ENCODE measurements at places on chromosomes 13 and 19.

DNA sequence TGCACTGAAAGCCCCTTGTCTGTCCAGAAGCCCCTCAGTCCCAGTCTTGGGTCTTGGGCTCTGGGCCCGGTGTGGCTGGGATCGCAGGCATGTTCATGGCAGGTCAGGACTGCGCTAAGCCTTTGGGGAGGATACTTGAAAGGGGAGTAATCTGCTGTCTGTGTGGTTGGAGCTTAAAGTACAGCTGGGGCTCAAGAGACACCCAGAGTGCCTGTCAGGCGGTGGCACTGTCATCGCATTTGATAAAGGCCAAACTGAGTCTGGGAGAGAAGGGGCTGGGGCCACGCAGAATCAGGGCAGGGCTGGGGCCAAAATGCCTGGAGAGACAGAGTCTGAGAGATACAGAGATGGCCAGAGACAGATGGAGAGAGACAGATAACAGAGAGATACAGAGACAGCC, 4.2 kb upstream of the CILP2 start:
- no peak for DNase-seq

DNA sequence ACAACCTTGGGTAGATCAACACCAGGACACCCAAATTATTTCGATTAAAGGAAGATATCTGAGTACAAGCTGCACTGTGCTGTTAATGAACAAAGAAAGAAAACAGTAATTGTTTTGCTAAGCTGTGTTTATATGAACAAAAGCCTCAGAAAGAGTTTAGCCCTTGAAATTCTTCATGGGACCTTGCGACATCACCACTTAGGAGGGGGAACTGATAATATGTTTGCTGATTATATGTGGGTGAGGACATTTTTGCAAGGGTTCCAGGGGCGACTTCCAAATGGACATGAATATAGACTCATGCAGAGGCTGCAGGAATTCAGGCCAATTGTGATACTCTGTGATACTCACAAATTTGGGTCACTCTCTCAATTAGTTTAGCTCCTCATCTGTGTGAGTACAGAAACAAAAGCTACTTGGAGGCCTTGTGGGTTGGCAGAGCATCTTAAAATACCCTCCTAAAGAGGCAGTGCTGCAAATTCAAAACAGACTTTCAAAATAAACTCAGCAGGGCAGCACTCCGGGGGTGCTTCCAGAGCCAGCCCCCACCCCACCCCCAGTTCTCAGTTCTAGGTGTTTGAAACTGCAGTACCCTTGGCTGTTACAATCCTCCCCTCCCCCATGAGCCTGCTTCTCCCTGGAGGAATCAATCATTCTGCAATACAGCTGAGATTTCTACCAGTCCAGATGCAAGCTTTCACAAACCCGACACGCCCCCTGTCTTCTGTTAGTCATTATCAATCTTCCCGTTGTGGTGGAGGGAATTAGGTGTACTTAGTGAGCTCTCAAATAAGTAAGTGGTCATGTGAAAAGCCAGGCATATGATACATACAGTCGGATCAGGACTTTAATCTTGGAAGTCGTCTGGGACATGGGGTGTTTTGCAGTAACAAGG, 97.0 kb upstream of the MBNL2 start:
- peak; percentile 88 for DNase-seq

DNA sequence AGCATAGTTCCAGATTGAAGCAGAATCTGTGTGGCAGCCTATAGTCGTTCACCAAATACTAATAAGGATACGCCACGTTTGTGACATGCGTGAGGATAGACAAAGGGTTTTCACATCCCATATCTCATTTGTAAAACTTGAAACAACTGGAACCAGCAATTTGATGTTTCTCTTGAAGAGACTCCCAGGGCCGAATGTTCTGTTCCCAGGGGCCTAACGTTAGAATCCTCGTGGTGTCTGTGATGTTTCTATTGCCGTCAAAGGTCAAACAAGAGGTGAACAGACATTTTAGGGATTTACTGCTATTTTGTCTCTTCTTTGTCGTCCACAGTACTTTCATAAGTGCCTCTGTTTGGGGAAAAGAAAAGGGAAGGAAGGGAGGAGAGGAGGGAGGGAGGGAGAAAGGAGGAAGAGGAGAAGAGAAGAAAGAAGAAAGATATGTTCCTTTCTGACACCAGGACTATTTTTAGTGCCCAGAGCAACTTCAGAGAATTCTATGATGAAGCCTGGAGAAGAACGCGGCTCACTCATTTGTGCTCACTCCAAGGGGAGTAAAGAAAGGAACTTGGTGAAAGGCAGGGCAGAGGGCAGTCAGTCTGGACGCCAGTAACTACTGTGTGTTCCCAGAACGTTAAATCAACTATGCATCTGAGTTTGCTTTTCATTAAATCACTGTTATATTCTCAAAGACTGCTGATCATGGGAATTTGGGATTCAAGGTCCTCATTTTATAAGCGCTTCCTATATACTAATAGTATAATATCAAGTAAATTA, 154.5 kb downstream of the DCT start:
- DNase-seq: no peak

DNA sequence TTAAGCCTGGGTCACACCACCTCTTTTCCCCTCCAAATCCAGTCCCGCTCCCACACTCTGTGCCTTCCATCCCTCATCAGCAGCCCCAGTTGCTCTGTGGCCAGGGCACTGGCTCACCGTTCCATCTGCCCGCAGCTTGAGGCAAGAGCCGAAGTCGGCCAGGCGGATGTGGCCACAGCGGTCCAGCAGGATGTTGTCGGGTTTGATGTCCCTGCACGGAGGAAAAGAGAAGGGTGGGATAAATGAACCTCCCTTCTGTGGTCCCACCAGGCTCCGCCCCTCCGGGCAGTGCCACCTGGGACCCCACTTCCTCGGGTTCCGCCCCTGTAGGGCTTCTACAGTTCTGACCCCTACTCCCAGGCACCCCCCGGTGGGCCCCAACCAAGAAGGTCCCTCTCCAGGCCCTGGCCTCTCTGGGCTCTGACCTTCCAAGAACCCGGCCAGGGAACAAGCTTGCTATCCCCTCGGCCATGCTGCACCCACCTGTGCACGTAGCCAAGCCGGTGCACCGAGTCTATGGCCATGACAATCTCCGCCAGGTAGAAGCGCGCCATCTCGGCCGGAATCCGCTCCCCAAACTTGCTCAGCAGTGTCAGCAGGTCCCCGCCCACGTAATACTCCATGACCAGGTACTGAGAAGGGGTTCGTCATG, 4.2 kb downstream of the DMPK start:
- no peak for DNase-seq

- DNase-seq: no peak
Measured at GRCh38 chr19:17103177-17103576, 27.6 kb downstream of the MYO9B start.

- DNase-seq: no peak
Measured at GRCh38 chr19:31424861-31425620, 75.8 kb upstream of the TSHZ3 start.

- no peak for DNase-seq
Measured at GRCh38 chr13:43039966-43040365, 16.6 kb downstream of the DNAJC15 start.

DNA sequence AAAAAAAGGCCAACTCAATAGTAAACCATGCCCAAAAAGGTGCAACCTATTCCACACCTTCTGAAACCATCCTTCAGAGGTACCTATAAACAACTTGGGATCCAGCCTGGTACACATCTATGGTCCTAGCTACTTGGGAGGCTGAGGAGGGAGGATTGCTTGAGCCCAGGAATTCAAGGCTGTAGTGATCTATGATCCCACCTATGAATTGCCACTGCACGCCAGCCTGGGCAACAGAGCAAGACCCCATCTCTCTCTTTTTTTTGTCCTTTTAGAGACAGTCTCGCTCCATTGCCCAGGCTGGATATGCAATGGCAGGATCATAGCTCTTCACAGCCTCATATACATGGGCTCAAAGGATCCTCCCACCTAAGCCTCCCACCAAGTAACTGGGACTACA, 26.0 kb downstream of the ZSWIM4 start:
- DNase-seq: no peak

- no peak for DNase-seq
Measured at GRCh38 chr19:9917321-9917720, 19.0 kb downstream of the OLFM2 start.

GRCh38 chr19:12064590-12065538, at the start of gene ZNF844:
Gene ZNF844 (plus strand): TSS chr19:12064731. CDS start chr19:12064874, 143 bp downstream.
- DNase-seq: no peak

GRCh38 chr13:79457390-79457789, 23.6 kb upstream of the NDFIP2 start:
- no peak for DNase-seq

- peak; percentile 75 for DNase-seq
Measured at GRCh38 chr13:101925731-101926130, 473.3 kb downstream of the ITGBL1 start.

DNA sequence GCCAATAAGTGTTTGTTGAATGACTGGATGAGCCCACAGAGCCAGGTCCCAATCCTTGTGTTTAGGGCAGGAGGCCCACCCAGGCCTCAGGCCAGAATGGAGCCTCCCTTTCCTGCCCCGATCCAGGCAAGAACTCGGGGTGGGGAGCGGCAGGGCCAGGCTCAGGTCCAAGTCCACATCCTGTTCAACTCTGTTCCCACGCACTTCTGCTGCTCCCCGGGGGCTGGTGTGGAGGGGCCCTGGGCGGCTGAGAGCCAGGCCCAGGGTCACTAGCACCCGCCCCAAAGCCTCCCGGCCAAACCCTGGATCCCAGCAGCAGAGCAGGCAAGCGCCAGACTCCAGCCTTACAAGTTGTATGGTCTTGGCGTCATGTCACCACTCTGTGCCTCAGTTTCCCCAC, 8.0 kb downstream of the ANGPTL8 start:
- no peak for DNase-seq

DNA sequence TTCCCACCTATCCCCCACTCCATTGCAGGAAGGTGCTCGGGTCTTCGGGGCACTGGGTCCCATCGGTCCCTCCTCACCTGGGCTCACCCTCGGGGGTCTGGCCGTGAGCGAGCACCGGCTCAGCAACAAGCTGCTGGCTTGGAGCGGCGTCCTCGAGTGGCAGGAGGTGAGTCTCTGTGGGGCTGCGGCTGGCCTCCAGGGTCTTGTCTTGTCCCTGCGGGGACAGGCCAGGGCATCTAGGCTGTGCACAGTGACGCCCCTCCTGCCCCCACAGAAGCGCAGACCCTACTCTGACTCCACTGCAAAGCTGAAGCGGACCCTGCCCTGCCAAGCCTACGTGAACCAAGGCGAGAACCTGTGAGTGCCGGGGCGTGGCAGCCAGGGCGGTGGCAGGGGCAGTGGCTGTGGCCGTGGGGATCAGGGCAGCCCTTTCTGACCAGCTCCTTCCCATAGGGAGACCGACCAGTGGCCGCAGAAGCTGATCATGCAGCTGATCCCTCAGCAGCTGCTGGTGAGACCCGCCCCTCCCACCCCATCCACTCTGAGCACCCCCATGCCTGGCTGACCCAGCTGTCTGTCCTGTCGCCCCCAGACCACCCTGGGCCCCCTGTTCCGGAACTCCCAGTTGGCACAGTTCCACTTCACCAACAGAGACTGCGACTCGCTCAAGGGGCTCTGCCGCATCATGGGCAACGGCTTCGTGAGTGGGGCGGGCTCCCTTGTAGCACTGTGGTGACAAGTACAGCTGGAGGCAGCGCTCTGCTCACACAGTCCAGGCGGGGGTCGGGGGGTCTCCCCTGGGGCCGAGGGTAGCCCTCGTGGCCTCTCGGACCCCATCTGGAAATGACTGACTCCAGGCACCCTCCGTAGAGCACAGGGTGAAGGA, 3.7 kb downstream of the PTOV1 start:
- DNase-seq: no peak

DNA sequence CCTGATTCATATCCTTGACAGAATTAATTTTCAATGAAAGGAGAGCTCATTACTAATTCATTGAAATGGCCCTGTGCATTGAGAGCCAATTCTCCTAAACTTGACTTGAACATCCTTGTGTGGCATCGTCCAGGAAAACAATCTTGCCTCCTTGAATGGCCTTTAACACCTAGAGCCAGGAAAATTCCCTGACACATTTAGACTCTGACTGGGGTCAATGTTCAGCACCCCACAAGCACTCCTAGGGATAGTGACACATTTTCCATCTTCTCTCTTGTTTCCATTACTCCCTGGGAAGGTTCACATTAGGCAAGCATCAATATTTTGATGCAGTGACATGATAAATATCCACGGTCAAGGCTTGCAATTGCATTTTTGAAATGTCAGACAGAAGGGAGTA, 218.9 kb downstream of the LACC1 start:
- DNase-seq: no peak

DNA sequence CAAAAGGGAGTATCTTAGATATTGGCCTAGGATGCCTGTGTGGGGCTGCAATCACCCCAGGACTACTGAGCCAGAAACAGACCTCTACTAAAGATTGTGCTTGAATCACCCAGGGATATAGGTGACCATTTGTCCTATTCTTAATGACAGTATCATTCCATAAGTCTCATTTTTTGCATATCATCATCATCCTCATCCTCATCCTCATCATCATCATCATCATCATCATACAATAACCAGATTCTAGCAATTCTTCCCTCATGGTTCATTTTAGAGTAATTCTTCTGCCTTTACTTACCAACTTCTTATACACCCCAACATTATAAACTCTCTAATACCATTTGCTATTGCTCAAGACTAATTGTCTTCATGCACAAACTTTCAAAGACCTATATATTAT, 226.6 kb downstream of the B3GLCT start:
- DNase-seq: no peak

DNA sequence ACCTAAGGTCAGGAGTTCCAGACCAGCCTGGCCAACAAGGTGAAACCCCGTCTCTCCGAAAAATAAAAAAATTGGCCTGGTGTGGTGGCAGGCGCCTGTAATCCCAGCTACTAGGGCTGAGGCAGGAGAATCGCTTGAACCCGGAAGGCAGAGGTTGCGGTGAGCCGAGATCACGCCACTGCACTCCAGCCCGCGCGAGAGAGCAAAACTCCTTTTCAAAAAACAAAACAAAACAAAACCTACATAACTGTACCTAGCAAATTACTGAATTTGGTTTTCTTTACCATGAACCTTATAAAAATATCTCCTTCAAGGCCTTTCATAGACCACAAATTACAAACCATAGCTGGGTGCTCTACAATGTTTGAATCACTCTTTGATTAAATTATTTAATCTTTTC, 760 bp downstream of the ZNF91 start:
- DNase-seq: no peak

DNA sequence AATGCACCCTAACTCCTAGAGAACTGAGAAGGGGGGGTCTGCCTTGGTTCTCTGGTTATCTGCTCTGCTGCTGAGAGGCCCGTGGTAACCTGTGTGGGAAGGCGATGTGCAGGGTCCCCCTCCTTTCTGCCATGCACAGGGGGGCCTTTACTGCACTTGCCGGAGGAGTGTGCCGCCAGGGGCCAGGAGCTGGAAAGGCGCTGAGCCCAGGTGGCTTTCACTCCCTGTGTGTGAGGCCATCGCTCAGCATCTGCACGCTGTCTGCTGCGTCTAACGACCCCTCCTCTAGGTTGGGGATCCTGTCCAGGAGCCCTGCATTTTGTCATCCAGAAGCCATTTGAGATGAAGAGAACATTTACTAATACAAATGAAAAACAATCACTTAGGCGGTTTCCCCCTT, 37.0 kb upstream of the TEX29 start:
- no peak for DNase-seq
